ENCODE measurements at places on chromosomes 6 and 20. TPM values are rescaled to one million over a fixed set of nuclear protein-coding genes. Genes with fewer than 3 reads are reported as not detected.

LY6G5C gene
- total RNA-seq, result 2.1 TPM

TAGAP gene
- total RNA-seq, result 8.0 TPM

SNAI1 gene
- total RNA-seq, result 32.6 TPM

TXLNB gene
- 1.7 TPM for total RNA-seq

XKR7 gene
- total RNA-seq, result not detected

CRISP3 gene
- 1.1 TPM for total RNA-seq

PAX1 gene
- total RNA-seq, result 0.27 TPM

KHDC1L gene
- not detected for total RNA-seq
